ENCODE measurements at places on chromosomes 1 and 21. TPM values are rescaled to one million over a fixed set of nuclear protein-coding genes. Genes with fewer than 3 reads are reported as not detected.

CFAP57 gene
- total RNA-seq, result 0.45 TPM

LRRIQ3 gene
- total RNA-seq, result 1.3 TPM

DNA sequence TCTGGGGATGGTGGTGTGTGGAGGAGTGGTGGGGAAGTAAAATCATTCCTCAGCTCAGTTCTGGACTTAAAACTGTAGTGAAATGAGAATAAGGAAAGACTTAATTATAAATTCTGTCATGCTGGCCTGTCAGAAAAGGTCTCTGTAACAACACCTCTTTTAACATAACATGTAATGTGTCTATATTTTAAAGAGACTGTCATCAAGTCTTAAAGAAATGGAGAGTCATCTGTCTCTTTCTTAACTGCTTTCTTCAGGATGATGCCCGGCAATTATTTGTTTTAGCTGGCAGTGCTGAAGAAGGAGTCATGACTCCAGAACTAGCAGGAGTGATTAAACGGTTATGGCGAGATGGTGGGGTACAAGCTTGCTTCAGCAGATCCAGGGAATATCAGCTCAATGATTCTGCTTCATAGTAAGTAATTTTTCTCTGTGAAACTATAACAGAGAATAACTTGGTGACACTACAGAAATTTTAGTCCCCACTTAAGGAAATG lies 30.6 kb downstream of the GNAI3 start:
- DNase-seq, result peak; percentile 16

- no peak for DNase-seq
Measured at GRCh38 chr1:235015291-235015985, 113.2 kb downstream of the TOMM20 start.

TMEM82 gene
- not detected for total RNA-seq

DNA sequence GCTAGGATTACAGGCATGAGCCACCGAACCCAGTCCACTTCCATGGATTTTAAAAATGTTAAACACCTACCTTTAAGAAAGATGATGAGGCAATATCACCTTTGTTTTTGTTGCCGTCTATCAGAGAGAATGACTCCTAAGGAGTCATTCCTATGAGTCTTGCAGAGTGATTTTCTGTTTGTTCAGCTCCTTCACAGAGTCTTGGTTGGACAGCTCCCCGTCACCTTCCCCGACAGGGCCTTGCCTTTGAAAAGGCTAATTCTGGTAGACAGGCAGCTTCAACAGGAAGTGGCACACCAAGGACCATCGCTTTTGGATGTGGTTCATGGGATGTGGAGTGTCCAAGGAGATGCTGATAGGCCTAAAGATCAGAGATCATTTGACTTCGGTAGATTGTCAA lies 17.5 kb downstream of the ZBTB18 start:
- no peak for DNase-seq

DNA sequence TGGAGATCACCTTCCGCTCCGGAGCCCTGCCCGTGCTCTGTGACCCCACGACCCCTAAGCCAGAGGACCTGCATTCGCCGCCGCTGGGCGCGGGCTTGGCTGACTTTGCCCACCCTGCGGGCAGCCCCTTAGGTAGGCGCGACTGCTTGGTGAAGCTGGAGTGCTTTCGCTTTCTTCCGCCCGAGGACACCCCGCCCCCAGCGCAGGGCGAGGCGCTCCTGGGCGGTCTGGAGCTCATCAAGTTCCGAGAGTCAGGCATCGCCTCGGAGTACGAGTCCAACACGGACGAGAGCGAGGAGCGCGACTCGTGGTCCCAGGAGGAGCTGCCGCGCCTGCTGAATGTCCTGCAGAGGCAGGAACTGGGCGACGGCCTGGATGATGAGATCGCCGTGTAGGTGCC lies 9.6 kb downstream of the SPATA46 start:
- no peak for DNase-seq

GRCh38 chr1:208668991-208669390 lies 424.8 kb upstream of the PLXNA2 start:
- no peak for DNase-seq

- no peak for DNase-seq
Measured at GRCh38 chr1:111484391-111485026, 10.7 kb downstream of the C1orf162 start.

DNA sequence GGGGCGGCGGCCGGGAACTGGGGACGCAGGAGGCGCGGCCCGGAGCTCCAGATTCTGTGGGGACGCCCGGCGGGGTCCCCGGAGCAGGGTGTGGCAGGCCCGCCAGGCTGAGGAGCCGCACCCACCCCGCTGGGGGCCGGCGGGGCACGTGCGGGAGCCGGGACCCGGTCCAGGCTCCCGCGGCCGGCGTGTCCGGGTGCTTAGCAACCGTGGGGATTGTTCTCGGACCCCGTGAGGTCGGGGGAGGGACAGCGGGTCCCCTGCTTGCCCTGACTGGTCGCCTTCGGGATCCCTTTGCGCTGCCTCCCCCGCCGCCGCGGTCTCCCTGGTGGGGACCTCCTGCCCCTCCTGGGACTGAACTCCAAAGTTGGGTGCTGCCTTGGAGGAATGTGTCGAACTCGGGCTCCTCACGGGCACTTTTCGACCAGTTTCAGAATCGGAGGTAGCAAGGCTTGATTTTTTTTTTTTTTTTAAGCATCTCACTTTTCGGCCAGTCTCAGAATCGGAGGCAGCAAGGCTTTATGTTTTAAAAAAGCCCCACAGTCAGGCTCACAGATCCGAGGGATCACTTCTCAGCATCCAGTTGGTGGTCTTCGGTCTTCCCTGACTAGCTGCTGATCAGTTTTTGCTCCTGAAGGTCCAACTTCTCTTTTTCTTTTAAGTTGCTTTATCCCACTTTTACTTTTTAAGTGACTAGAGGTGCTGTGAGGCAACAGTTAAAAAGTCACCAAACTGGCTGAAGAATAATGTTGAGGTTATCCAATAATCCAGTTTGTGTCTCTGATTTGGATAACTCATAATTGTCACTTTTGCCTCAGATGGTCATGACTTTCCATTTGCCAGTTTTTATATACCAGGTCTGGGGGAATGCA lies 648 bp downstream of the FAM76A start:
- peak; percentile 33 for DNase-seq

GRCh38 chr1:29708381-29708780 lies 472.1 kb downstream of the PTPRU start:
- peak; percentile 16 for DNase-seq

- DNase-seq, result peak; percentile 61
Measured at GRCh38 chr21:41170859-41171609, 3.1 kb downstream of the BACE2 start.

DNA sequence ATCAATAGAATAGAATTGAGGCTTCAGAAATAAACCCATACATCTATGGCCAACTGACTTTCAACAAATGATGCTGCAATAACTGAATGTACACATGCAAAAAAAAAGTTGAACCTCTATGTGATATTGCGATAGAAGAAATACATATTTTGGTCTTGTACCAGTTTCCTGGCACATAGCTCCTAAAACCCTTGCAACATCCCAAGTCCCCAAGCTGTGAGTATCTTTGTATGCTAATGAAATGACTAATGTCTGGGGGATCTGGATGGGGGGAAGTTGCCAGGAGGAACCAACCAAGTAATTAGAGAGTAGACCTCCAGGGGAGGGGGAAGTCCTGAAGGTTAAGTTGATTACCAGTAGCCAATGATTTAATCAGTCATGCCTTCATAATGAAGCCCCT lies 24.4 kb downstream of the BLZF1 start:
- DNase-seq, result peak; percentile 5

DNA sequence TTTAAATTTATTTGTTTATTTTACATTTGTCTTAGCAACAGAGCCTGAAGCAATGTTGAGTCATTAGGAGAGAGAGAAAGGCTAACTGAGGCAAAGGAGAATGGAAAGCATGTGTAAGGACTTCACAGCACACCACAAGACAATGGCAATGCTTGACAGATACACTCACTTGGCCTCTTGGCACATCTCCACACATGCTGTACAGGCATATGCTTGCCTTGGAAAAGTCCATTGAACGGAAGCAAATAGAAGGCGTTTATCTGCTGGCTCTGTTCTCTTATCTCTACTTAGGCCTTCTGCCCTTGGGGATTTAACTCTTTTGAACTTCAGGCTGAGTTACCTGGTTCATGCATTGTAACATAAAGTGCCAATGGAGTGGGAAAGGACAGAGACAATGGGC lies 262.2 kb upstream of the POU3F1 start:
- DNase-seq, result no peak

DNA sequence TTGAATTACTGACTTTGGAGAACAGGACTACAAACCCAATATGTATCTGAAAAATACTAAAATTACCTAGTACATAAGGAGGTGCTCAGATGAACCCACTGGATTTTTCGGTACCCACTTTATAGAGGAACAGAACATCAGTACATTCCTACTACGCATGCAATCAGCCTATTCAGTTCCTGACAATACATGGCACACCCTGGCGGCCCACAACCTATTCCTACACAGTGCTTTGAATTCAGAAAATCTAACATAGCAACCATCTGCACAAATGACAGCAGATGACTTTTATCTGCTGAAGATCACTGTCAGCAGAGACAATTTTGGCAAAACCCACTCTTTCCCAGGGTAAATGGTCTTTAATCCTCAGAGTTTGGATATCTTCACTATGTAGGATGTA lies 257.1 kb upstream of the GREM2 start:
- DNase-seq, result no peak

DNA sequence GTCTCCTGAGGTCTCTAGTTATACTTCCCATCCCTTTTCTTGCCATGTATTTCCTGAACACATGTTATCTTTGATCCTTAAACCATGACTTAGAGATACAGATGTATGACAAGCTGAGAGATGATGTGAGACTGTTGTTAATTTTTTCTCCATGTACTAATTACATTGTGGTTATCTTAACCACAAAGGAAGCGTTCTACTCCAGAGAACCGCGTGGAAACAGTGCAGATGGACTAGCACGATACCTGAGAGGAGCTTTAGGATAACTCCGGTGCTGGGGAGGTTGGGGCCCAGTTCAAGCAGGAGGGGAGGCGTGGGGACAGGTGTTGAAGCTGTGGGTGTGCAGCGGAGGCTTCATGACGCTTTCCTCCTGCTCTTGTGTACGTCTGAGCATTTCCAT lies 17.5 kb downstream of the PDE9A start:
- DNase-seq, result no peak

- no peak for DNase-seq
Measured at GRCh38 chr1:176542352-176542751, 79.4 kb downstream of the PAPPA2 start.

- DNase-seq, result peak; percentile 65
Measured at GRCh38 chr1:8422510-8423268, 104.8 kb downstream of the SLC45A1 start.

GNAT2 gene
- 0.18 TPM for total RNA-seq

HAPLN2 gene
- total RNA-seq, result not detected

SHISAL2A gene
- not detected for total RNA-seq

- peak; percentile 97 for DNase-seq
Measured at GRCh38 chr1:27299385-27300271, 22.3 kb upstream of the TMEM222 start.

DNA sequence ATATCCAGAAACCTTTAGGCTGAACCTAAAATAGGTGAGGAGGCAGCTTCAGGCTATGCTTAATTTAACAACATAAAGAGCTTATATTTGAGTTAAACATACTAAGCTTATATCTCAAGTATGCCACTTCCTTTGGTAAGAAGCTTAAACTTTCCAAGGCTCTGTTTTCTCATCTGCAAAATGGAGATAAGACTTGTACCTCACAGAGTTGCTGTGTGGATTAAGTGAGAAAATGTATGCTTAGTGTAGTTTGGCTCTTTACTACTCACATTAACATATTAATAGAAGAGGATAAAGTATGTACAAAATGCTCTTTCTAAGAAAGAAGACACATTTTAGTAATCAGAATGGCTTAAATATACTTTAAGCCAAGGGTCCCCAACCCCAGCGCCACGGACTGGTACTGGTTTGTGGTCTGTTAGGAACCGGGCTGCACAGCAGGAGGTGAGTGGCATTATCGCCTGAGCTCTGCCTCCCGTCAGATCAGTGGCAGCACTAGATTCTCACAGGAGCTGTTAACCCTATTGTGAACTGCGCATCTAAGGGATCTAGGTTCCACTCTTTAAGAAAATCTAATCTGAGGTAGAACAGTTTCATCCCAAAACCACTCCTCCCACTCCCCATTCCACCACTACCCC lies 77.2 kb downstream of the HS2ST1 start:
- DNase-seq, result no peak

PTPRU gene
- total RNA-seq, result 25.8 TPM

KLF18 gene
- not detected for total RNA-seq

GPR3 gene
- not detected for total RNA-seq

DISP3 gene
- total RNA-seq, result not detected

- DNase-seq, result no peak
Measured at GRCh38 chr21:40714536-40714935, 132.4 kb downstream of the DSCAM start.

GRCh38 chr1:47651311-47652089 lies 213.7 kb downstream of the FOXD2 start:
- DNase-seq, result no peak

GRCh38 chr1:161706482-161707347 lies at the start of gene FCRLA:
FCRLA (plus strand) TSS chr1:161707229; CDS start chr1:161707265, 36 bp downstream.
- peak; percentile 97 for DNase-seq

ADORA1 gene
- total RNA-seq, result 6.5 TPM

TCP10L gene
- 0.45 TPM for total RNA-seq

DNA sequence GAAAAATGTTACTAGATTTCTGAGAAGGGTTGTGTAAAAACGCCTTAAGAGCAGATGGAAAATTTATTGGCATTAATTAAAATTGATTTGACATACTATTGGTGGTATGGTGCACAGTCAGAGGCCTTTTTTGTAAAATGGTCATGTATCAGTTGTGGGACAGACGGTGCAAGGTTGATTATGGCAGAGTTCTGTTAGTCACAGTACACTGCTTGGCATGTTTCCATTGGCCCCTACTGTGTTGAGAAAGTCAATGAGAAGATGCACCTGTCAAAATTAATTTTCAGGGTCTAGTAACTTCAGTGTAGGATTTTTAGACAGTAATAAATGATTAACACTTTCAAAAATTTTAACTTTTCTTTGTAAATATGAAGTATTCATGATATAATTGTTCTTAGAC lies 4.4 kb downstream of the B3GALT2 start:
- DNase-seq, result no peak

TENT5C gene
- 0.45 TPM for total RNA-seq

NLRP3 gene
- under 0.01 TPM for total RNA-seq

GRCh38 chr21:33374450-33375096 lies 28.6 kb upstream of the IFNGR2 start:
- peak; percentile 85 for DNase-seq

ABCA4 gene
- 0.09 TPM for total RNA-seq

KCNE2 gene
- not detected for total RNA-seq

DNA sequence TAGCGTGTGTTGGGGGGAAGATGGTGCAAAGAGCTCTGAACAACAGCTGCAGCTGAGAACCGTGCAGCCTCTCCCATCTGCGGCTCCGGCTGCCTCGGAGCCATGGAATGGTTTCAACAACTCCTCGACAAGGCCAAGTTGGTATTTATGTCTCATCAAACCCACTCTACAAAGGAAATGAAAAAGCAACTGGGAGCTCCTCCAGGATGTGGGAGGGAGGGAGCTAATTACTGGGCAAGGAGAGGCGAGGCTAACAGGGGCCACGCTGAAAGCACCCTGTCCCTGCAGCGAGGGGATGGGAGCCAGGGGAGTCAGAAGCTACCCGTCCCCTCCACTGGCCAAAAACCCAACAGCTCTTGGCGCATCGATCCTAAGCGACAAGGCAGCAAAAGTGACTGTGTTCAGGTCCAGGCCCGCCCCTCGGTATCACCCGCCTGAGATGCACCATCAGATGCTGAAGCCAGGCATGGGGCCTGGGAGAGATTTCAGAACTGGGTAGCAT lies 63.1 kb downstream of the ACOT7 start:
- DNase-seq, result peak; percentile 64

GRCh38 chr1:49293016-49293415 lies 516.3 kb upstream of the BEND5 start:
- no peak for DNase-seq

ATP1A4 gene
- not detected for total RNA-seq

GRCh38 chr1:153563991-153564390 lies 1.7 kb downstream of the S100A2 start:
- no peak for DNase-seq

Measured in fibroblast of the aortic adventitia (primary cell).